ENCODE measurements at places on chromosomes 1 and 21.

DNA sequence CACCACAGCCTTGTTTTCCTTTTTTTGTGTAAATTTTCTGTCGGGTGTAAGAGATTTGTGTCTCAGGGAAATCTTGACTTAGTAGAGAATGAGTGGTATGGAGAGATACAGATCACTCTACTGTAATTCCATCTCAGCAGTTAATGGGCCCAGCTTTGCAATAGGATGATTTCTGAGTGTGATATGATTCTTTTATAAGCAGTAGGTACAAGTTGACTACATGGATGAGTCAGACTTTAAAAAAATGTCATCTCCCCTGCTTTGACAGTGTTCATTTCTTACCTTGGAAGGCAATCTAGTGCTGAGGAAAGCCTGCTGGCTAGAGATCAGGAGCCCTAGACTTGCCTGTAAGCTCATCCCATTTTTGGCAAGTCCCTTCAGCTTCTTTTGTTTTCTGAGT lies 261.9 kb downstream of the RYR2 start:
- H3K4me3 ChIP-seq = no peak overlapping the region
- no peaks in the 10 kb centered on the region for H3K4me1 ChIP-seq
- no peaks in the 10 kb centered on the region for H3K27me3 ChIP-seq
- DNase-seq = no peak

GRCh38 chr1:148010527-148010926 lies 82.3 kb downstream of the GPR89B start:
- H3K27me3 ChIP-seq = peaks cover 4% of the 10 kb centered on the region
- H3K36me3 ChIP-seq = no peaks in the 10 kb centered on the region
- no peak overlapping the region for H3K4me3 ChIP-seq
- H3K4me1 ChIP-seq = no peaks in the 10 kb centered on the region
- no peak overlapping the region for H3K27ac ChIP-seq

DNA sequence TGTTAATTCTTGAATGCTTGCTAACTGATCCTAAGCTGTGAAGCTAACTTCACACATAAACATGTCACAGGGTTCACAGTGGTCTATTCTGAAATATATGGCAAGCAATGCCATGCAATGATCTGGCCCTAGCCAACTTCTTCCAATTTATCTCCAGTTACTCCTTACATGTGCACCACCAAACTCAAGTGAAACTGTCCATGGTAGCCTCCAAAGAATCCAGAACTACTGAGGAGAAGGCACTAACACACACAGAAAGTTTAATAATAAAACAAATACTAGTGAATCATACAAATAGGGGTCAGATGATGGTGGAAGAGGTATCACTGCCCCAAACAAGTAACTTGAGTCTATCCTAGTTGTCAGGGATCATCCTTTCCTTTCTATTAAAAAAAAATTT lies 172.6 kb upstream of the RAB4A start:
- no peaks in the 10 kb centered on the region for H3K4me1 ChIP-seq
- no peaks in the 10 kb centered on the region for H3K27me3 ChIP-seq
- H3K27ac ChIP-seq = no peak overlapping the region
- H3K36me3 ChIP-seq = no peaks in the 10 kb centered on the region
- no peak for DNase-seq

- peak overlapping the region; percentile 18 for H3K27ac ChIP-seq
- H3K27me3 ChIP-seq = no peaks in the 10 kb centered on the region
- peak overlapping the region; percentile 25 for H3K4me3 ChIP-seq
- no peaks in the 10 kb centered on the region for H3K4me1 ChIP-seq
- peak; percentile 85 for DNase-seq
These were observed 34.6 kb downstream of the TGFBR3 start for GRCh38 chr1:91851130-91852010.

DNA sequence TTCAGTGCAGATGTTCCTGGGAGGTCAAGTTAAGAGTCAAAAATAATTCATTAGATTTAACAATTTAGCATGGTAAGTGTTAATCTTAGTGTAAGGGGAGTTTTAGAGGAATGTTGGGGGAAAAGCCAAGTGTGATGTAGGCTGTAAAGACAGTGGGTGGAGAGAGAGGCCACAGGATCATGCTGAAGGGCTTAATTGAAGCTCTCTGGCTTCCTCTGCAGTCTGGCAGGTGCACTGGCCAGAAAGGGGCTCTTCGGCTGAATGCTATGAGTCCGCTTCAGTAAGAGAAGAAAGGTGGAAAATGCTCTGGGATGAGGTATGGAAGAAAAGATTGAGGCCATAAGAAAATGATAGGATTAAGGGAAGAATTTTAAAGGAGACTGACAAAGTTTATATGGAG lies 3.0 kb downstream of the BRDT start:
- no peak for DNase-seq
- H3K36me3 ChIP-seq = no peaks in the 10 kb centered on the region
- H3K27me3 ChIP-seq = no peaks in the 10 kb centered on the region
- no peaks in the 10 kb centered on the region for H3K4me1 ChIP-seq
- no peak overlapping the region for H3K27ac ChIP-seq

GRCh38 chr1:219347376-219347775 lies 173.7 kb downstream of the LYPLAL1 start:
- DNase-seq = no peak
- H3K36me3 ChIP-seq = no peaks in the 10 kb centered on the region
- H3K27ac ChIP-seq = no peak overlapping the region
- H3K4me3 ChIP-seq = no peak overlapping the region
- H3K27me3 ChIP-seq = no peaks in the 10 kb centered on the region

DNA sequence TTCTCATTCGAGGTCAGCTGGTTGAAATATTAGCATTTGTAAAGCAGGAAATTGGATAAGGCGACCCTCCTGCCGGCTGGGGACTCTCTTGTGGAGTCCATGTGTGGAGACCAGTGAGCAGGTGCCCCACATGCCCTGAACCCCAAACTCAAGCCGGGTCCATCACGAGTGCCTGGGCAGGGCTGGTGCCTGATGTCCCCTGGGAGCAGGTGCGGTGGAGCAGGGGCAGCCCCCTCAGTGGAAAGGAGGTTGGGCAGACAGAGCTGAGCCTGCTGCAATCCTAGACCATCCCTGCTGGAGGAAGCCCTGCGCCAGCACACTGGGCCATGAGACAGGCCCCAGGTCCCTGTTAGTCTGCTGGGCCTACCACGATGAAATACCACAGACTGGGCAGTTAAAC lies 395.6 kb downstream of the NPHP4 start:
- H3K4me1 ChIP-seq = no peaks in the 10 kb centered on the region
- H3K27me3 ChIP-seq = no peaks in the 10 kb centered on the region
- H3K4me3 ChIP-seq = no peak overlapping the region
- no peaks in the 10 kb centered on the region for H3K36me3 ChIP-seq
- no peak overlapping the region for H3K27ac ChIP-seq
- DNase-seq = no peak

DNA sequence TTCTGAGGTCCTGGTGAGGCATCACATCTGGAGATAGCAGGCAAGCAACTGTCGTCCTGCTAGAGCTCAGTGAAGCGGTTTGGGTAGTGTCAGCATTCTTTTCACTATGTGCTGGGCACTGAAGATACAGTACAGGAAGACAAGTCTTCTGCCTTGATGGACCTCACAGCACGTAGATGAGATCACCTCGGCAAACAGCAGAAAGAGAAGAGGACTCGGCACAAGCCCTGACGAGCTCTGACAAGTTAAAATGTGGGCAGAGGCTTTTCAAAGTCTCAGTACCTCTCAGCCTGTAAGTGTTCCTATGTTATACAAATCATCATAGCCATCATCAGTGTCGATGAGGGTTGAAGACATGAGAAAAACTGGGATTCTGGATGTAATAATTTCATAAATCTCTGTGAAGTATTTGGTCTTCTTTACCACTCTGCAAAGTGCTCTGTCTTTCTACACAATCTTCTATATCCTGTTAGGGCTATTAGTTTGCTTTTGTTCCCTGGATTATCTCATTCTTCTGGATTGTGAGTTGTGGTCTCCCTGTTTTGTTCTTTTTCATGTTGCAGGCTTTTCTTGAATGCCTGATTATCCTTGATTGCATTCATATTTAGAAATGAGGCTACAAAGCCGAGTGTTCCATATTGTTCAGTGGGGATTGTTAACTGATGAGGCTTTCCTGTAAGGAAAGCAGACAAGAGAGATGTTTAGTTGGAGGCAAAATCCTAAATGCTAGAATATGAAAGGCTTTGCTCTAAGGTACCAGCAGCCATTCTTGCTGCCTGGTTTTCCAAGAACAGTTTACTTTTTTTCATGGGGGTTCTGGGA lies 24.2 kb downstream of the MAEL start:
- DNase-seq = no peak
- no peaks in the 10 kb centered on the region for H3K4me1 ChIP-seq
- no peaks in the 10 kb centered on the region for H3K36me3 ChIP-seq
- H3K27ac ChIP-seq = no peak overlapping the region

DNA sequence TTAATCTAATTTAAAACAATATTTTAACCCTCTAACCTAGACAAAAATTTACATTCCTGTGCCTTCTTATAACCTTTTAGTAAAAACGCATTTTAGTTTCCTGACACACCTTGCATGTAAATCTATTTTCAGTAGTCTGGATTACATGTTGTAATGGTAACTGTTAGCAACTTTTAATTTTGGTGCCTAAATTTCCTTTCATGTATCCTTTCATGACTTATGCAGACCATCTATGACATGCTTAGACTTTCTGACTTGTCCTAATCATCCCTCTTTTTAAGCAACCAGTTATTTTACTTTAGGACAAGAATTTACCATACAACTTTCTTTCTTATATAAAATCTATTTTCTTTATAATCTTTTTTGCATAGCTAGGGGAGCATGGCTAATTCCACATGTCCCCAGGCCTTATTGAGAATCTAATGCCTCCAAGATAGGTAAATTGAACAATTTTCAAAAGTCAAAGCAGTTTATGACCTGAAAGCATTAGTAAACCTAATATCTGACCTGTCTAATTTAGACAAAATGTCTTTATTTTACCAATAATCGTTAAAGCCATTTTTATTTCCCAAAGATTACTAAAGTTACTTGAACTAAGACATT lies 57.5 kb upstream of the IL12RB2 start:
- H3K27ac ChIP-seq = no peak overlapping the region
- H3K4me1 ChIP-seq = no peaks in the 10 kb centered on the region
- H3K36me3 ChIP-seq = no peaks in the 10 kb centered on the region
- no peaks in the 10 kb centered on the region for H3K27me3 ChIP-seq

- no peaks in the 10 kb centered on the region for H3K36me3 ChIP-seq
- no peak overlapping the region for H3K27ac ChIP-seq
- DNase-seq = no peak
- H3K4me3 ChIP-seq = no peak overlapping the region
- H3K4me1 ChIP-seq = no peaks in the 10 kb centered on the region
- H3K27me3 ChIP-seq = no peaks in the 10 kb centered on the region
These were observed 108.2 kb downstream of the DIRAS3 start for GRCh38 chr1:67942274-67942673.

GRCh38 chr1:156439036-156439776 lies 61.4 kb downstream of the MEF2D start:
- H3K4me3 ChIP-seq = no peak overlapping the region
- H3K27ac ChIP-seq = no peak overlapping the region
- no peaks in the 10 kb centered on the region for H3K4me1 ChIP-seq
- DNase-seq = no peak

DNA sequence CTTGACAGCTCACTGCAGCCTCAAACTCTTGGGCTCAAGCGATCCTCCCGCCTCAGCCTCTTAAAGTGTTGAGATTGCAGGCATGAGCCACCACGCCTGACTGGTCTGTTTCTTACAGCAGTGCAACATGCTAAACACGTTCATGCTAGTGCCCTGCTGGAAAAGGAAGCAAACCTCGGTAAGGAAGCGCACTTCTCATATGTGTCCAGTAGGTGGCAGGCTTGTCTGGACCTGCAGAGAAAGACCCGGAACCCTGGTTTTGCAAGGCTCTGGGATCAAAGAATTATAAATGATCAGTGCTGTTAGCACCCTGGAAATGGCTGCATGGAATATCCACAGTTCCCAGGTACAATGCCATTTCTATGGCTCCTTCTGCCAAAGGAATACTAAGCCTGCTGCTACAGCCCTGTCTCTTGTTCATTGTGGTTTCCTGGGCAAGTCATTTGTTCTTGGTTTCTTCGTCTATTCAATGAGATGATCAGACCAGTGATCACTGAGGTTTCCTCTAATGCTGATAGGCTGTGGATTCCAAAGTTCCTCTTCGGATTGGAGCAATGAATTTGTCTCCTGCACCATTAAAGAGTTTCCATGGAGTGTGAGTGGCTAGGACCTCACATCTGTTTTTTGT lies 15.9 kb downstream of the RNU5D-1 start:
- H3K36me3 ChIP-seq = no peaks in the 10 kb centered on the region
- H3K27ac ChIP-seq = no peak overlapping the region
- H3K4me3 ChIP-seq = no peak overlapping the region
- no peaks in the 10 kb centered on the region for H3K4me1 ChIP-seq
- H3K27me3 ChIP-seq = no peaks in the 10 kb centered on the region

DNA sequence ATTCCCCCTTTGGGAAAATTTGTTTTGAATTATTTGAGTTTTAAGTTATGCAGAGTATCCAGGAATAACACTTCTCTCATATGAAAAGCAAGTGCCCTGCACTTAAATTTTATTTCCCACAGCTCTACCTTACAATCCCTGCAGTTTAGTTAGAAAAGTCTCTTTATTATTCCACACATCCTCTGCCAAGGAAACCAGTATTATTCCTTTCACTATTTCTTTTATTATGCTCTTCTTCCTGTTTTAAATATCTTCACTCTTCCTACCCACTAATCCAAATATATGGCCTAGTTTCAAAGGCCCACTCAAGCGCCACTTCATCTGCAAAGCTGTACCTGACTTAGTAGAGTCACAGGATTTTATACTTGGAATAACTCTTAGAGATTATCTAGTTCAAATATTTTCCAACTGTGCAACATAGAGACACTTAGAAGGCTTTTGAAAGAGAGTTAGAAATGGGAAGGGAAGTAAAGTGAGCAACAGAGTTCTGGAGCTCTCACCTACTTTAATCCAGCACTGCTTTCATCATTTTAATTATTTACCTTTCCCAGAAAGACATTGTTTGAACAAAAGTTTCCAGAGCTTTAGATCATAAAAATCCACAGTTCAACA lies 97.2 kb upstream of the LYPLAL1 start:
- no peaks in the 10 kb centered on the region for H3K4me1 ChIP-seq
- H3K27ac ChIP-seq = no peak overlapping the region
- H3K4me3 ChIP-seq = no peak overlapping the region
- H3K27me3 ChIP-seq = no peaks in the 10 kb centered on the region
- DNase-seq = no peak

DNA sequence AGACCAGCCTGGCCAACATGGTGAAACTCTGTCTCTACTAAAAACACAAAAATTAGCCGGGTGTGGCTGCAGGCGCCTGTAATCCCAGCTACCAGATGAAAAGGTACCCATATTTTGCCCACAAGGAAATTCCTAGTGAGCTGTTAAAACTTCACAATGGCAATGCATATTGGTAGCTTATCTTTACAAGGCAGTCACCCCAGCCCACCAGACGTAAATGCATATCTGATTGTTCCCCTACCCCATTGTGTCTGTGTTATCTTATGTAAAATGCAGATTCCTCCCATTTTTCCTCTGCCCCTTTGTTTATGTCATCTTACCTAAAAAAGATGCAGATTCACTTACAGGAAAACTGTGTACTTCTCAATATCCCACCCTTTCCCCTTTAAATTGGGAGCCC lies 103.1 kb upstream of the SLC2A1 start:
- no peak for DNase-seq
- no peak overlapping the region for H3K27ac ChIP-seq
- H3K27me3 ChIP-seq = no peaks in the 10 kb centered on the region
- H3K36me3 ChIP-seq = no peaks in the 10 kb centered on the region
- no peak overlapping the region for H3K4me3 ChIP-seq
